ENCODE measurements at places on chromosomes 4 and X.

- DNase-seq, result no peak
Measured at GRCh38 chr4:149980121-149980682, 98.0 kb upstream of the DCLK2 start.

GRCh38 chr4:127188847-127189246 is 443.9 kb upstream of the INTU start:
- DNase-seq, result no peak

GRCh38 chr4:123821861-123822260 is 425.3 kb downstream of the SPRY1 start:
- no peak for DNase-seq

DNA sequence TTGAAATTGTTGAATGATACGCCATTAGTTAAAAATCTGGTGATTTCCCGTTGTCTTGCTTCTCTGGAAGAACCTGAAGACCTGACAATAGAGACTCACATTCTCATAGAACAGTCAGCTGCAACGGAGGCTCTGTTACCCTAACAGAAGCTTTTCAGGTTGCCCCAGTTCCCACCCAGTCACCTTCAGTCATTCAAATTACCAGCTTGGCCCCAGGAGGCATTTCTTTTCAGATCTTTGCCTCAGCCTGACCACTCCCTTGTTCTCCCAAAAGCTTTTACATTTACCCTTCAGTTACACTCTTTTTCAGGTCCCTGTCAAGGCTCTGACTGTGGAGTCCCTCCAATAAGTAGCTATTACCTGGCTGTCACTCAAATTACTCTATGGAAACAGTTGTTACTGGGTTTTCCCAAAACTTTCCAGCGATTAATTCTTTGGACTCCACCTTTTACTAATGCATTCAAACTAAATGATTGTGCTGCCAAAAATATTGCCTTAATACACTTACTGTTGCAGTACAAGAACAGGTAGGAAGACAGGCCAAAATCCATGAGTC is 162.2 kb upstream of the FTHL17 start:
- DNase-seq, result no peak

DNA sequence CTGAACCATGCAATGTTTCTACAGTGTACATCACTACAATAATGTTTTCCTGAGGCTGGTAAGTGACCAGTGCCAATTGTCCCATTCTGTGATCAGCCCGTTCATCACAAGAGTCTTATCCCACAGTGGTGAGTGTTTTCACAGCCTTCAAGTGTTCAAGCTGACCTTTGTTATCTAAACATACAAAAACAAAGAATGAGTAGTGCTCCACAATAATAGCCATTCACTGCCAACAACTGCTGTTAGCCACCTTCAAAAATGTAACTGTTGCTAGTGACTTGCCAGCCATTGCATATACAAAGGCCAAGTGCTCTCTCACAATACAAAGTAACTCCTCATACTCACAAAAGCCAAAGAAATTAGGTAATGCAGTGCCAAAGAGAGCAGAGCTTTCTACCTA is 1084.1 kb downstream of the FAM133A start:
- DNase-seq, result no peak

GRCh38 chr4:59537246-59537886 is 1662.8 kb upstream of the ADGRL3 start:
- no peak for DNase-seq

- no peak for DNase-seq
Measured at GRCh38 chrX:132001127-132001526, 22.0 kb upstream of the STK26 start.

DNA sequence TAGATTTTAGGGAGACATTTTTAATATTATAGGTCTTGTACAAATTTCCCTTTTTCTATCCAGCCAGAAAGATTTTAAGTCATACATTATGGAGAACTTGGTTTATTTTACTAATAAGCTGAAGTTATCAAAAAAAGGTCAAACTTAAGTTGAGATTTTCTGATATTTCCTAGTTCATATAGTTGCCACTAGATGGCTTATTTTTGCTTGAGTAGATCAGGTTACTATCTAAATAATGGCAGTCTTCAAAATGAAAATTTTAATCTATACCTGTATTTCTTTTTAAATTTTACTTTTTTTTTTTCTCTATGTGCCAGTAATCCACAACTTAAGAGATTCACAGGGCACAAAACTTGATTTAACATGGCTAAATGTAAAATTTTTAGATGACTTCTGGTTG is 52.3 kb downstream of the USP9X start:
- DNase-seq, result no peak

- no peak for DNase-seq
Measured at GRCh38 chr4:57475424-57475823, 365.2 kb upstream of the IGFBP7 start.

GRCh38 chr4:185020293-185020808 is 2.1 kb downstream of the HELT start:
- no peak for DNase-seq

DNA sequence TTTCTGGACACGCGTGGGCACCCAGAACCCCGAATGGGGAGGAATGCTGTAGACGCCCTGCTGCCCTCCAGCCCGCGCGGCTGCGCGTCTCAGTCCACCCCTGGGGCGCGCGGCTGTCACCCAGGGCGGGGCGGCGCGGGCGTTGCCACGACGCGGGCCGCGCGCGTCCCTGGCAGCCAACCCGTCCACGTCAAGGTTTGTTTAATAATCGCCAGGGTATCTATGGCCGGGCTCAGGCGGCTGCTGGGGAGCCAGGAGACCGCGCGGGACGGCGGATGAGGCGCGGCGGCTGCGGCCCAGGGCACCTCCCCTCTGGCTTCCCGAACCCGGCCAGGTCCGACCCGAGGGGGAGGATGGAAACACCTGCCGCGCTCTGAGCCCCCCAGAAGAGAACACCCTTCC is at the start of gene SPATA18:
TSS of gene SPATA18 (plus strand) at position 92 of the 402 bp plus-strand sequence. CDS start 401 bp downstream, outside the sequence.
- DNase-seq, result no peak

GRCh38 chr4:17534705-17535104 is 19.7 kb downstream of the CLRN2 start:
- DNase-seq, result no peak

- no peak for DNase-seq
Measured at GRCh38 chr4:87469390-87469789, 47.0 kb downstream of the NUDT9 start.

- DNase-seq, result no peak
Measured at GRCh38 chrX:66021765-66022631, 17.9 kb downstream of the VSIG4 start.

DNA sequence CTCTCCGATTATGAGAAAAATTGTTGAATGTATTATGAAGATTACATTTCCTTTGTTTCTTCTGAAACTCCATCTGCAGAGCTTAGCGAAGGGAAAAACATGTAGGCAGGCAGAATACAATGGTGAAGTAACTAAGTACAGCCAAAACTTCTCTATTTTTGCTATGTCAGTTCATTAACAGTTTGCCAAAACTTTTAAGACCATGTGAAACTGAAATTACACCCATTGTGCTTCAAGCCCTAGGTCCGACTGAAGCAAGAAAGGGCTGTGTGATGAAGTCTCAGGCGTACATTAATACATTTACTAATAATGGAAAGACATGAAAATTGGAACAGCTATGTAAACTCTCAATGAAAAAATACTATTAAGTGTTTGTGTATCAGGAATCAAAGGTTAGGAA is 398.0 kb downstream of the MAPK10 start:
- DNase-seq, result no peak

GRCh38 chrX:17878028-17878670 is 17.1 kb upstream of the RAI2 start:
- DNase-seq, result no peak

DNA sequence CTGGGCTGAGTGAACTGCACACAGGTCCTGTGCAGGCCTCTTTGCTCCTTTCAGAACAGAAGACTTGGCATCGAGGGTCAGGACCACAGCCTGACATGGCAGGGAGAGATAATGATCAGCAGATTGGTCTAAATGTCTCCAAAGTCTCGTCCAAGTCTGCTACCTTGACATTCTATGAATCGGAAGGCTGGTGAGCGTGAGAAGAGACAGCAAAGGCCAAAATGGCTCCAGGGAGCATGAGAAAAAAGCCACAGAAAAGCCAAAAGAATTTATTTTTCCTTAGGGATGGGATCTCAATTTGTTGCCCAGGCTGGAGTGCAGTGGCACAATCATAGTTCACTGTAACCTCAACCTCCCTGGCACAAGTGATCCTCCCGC is 32.3 kb upstream of the IQSEC2 start:
- no peak for DNase-seq

DNA sequence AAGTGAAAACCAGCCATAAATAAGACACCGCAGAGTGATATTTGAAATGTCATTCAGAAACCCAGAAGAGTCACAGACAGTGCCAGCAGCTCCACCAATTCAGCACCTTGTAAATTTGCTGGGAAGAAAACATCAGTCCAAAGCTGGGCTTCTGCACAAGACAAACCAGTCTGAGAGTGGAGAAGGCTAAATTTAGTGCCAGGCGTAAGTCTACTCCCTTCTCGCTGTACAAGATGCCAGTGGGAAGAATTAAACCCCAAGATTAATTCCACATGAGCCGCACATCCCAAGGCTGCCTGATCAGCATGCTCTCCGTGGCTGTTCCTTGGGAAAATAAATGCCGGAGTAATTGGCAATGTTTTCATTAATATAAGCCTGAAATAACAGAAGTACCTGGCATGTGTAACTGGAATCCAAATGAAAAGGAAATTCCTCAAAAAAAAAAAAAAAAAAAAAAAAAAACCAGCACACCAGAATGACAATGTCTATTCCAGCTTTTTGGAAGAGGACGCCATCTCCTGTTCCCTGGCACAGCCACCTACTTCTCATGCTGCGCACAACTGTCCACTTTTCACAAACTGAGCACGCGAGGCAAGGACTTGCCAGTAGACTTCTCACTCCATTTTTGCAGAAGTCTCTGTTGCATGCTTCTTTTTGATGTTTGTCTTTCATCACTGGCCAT is 95.5 kb downstream of the NSUN7 start:
- no peak for DNase-seq

- no peak for DNase-seq
Measured at GRCh38 chr4:4330794-4331193, 40.7 kb downstream of the ZBTB49 start.

GRCh38 chr4:41538887-41539498 is 1.0 kb downstream of the LIMCH1 start:
- no peak for DNase-seq

- DNase-seq, result no peak
Measured at GRCh38 chr4:139950568-139950967, 203.4 kb downstream of the MAML3 start.

DNA sequence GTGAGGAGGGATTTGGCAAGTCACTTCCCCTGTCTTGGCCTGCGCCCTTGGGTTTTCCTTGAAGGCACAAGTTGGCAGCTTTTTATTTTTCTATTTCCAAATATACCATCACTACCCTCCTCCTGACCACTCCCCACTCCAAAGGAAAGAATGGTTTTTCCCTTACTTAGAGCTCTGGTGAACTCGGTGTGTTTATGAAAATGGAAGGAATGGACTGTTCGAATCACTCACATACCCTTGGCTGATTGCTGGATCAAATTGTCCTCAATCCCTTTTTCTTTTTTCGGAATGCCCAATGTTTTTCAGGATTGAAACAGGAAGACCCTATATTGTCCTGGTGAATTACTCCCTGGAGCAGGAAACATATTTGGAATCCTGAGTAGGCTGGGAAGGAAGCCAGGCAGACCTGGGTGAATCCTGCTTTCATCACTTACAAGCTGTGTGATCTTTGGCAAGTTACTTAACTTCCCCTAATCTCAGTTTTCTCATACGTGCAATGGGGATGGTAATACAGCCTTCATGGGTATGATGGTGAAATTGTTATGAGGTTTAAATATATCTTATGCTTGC is 70.7 kb downstream of the RTL5 start:
- DNase-seq, result no peak

DNA sequence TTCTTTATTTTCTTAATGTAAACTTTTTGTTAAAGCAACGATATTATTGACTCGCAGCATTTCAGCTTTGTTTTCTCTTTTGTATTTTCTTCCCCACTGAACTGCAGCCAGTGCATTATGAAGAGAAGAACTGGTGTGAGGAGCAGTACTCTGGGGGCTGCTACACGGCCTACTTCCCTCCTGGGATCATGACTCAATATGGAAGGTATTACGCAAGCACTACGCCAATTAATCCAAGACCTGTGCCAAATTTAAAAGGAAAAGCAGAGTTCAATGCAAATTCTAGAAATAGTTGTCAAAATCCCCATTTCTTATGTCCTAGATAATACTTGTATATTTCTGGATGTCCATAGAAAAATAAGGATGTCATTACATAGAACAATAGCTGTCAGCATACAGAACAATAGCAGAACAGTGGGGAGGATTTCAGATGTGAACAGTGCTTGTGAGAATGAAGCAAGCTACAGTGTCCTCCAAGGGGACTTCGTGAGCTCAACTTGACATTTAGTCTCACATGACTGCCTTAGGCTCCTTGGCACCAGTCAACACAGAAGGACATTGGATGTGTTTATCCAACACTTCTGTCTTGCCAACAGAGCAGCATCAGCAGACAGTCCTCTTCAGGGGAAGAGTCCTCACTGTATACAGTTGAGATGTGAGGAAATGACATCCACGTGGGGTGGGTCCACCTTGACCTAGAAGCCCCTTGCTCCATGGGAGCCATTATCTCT is 85.9 kb downstream of the MAOA start:
- no peak for DNase-seq

- DNase-seq, result no peak
Measured at GRCh38 chrX:153922932-153923857, 2.9 kb downstream of the ARHGAP4 start.

GRCh38 chrX:40922307-40922706 is 162.9 kb upstream of the USP9X start:
- DNase-seq, result peak; percentile 70

All from glomerular endothelial cell (primary cell).